NCI-H2081 treated with DMSO at 0.1 percent for 48 hours (cell line): ENCODE measurements at places on chromosomes 16 and 17.

GRCh38 chr17:9035249-9035648 is 13.9 kb downstream of the NTN1 start:
- DNase-seq = no peak

GRCh38 chr17:39194089-39194984 is 3.1 kb downstream of the CACNB1 start:
- no peak for DNase-seq

- no peak for DNase-seq
Observed at GRCh38 chr17:63452046-63452961, 6.2 kb upstream of the CYB561 start.

DNA sequence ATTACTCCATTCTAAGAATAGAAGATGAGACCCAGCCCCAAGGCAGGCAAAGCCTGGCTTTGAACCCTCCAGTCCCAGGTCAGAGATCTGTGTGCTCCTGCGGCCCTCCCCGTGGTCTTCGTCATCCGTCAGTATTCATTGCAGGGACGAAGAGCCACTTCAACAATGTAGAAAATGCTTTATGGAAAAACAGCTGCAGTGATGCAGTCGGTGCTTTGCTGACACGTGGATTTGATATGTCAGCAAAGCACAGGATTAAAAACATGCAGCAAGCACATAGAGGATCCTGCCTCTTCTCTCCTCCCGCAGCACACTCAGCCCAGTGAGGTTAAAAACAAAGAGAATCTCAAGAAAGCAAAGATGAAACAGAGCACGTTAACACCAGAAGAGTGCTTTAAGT is 117.1 kb upstream of the AXIN2 start:
- no peak for DNase-seq

DNA sequence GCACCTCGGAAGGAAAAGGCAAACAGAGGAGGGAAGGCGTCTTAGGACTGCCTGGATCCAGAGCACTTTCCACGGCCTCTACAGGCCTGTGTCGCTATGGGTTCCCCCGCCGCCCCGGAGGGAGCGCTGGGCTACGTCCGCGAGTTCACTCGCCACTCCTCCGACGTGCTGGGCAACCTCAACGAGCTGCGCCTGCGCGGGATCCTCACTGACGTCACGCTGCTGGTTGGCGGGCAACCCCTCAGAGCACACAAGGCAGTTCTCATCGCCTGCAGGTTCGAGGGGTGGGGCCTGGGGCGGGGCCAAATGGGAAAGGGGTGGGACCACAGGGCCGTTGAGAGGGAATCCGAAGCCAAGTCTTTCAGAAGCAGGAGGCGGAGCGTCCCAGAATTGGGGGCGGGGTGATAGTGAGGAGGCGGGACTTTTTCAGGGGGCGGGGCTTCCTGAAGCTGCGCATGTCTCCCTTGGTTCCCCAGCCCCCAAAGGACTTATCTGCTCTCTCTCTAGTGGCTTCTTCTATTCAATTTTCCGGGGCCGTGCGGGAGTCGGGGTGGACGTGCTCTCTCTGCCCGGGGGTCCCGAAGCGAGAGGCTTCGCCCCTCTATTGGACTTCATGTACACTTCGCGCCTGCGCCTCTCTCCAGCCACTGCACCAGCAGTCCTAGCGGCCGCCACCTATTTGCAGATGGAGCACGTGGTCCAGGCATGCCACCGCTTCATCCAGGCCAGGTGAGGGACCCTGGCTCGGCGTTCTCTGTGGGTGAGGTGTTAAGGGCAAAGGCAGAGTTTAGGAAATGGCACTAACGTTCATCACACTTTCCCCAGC is 939 bp downstream of the BCL6B start:
- no peak for DNase-seq

- no peak for DNase-seq
Observed at GRCh38 chr17:36755586-36755985, 154.2 kb downstream of the MRM1 start.

GRCh38 chr17:59525668-59526067 is 39.7 kb upstream of the DHX40 start:
- DNase-seq = no peak

DNA sequence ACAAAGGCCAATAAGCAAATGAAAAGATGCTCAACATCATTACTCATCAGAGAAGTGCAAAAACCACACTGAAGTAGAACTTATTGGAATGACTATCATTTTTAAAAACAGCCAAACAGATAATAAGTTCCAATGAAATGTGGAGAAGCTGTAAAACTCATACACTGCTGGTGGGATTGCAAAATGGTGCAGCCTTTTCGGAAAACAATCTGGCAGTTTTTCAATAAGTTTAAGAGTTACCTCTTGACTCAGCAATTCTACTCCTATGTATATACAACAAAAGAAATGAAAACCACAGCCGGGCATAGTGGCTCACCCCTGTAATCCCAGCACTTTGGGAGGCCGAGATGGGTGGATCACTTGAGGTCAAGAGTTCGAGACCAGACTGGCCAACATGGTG is 49.3 kb downstream of the AKAP10 start:
- no peak for DNase-seq

- DNase-seq = no peak
Observed at GRCh38 chr17:17748604-17749003, 67.3 kb downstream of the RAI1 start.

GRCh38 chr17:61635913-61636432 is 45.0 kb upstream of the NACA2 start:
- peak; percentile 43 for DNase-seq

DNA sequence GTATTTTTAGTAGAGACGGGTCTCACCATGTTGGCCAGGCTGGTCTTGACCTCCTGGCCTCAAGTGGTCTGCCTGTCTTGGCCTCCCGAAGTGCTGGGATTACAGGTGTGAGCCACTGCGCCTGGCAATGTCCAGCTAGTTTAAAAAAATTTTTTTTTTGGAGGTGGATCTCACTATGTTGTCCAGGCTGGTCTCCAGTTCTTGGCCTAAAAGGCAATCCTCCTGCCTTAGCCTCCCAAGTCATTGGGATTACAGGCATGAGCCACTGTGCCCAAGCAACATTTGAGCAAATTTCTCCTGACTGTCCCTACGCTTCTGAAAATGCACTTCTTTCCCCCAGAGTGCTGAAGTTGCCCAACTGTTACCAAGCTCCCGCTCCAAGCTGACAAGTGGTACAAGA is 8.0 kb downstream of the MAP3K14 start:
- no peak for DNase-seq

GRCh38 chr17:73393962-73394361 is 82.2 kb upstream of the CDC42EP4 start:
- no peak for DNase-seq

DNA sequence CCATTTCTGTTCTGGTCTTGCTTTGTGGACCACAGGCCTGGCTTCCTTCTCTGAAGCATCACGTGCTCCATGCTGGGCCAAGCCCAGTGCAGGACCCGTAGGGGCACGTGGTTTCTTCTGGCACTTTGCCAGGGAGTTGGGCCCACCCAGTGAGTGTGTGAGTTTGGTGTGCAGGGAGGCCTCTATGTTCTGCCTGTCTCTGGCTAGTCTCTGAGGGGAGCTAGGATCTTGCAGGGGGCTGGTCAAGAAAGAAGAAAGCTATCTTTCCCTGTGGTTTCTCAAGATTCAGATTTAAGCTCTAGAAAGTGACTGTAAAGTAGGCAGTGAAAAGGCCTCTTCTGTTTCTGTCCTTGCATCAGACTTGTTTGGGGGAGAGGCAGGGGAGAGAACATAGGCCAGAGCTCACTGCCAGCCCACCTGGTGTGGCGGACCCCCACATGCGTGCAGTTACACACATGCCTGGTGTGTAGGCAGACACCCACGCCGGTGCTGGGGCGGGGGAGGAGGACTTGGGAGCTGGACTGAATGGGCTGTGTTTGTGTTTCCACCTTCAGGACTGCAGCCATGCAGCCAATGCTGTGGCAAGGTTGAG is 11.8 kb downstream of the LASP1 start:
- DNase-seq = no peak
